ENCODE measurements at places on chromosomes 6 and 20.
A peak's percentile ranks its signal among the peaks of the same experiment; 100 is the strongest.

- no peak for DNase-seq
Measured at GRCh38 chr20:25355011-25355595, 35.5 kb downstream of the ABHD12 start.

DNA sequence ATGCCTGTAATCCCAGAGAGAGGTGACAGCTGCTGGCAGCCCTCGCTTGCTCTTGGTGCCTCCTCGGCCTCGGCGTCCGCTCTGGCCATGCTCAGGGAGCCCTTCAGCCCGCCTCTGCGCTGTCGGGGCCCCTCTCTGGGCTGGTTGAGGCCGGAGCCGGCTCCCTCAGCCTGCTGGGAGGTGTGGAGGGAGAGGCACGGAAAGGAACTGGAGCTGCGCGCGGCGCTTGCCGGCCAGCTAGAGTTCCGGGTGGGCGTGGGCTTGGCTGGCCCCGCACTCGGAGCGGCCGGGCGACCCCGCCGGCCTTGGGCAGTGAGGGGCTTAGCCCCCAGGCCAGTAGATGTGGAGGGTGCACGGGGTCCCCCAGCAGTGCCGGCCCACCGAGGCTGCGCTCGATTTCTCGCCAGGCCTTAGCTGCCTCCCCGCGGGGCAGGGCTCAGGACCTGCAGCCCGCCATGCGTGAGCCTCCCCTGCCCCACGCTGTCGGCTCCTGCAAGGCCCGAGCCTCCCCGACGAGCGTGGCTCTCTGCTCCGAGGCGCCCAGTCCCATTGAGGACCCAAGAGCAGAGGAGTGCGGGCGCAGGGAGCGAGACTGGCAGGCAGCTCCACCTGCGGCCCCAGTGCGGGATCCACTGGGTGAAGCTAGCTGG, 34.6 kb downstream of the C6orf52 start:
- DNase-seq, result no peak

DNA sequence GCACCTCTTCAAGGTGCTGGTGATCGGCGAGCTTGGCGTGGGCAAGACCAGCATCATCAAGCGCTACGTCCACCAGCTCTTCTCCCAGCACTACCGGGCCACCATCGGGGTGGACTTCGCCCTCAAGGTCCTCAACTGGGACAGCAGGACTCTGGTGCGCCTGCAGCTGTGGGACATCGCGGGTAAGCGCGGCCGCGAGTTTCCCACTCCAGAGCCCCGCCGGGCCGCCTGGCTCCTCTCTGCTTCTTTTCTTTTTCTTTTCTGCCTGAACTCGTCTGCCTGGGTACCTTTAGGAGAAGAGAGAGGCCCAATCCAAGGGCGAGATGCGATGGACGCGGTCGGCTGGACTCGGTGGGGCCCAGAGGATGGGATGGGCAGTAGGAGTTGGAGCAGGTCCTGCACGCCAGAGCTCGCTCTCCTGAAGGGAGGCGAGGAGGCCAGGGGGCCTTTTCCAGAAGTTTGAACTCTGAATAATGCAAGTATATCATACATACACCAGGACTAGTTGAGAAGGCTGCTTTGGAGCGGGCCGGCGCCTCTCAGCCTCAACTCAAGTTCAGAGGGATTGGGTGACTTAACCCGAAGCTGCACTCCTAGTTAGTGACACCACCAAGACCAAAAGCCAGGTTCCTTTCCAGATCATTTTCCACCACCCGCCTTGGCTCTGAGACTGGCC, 445 bp downstream of the RAB32 start:
- no peak for DNase-seq

- DNase-seq, result no peak
Measured at GRCh38 chr20:36344517-36345132, 38.5 kb downstream of the DLGAP4 start.

DNA sequence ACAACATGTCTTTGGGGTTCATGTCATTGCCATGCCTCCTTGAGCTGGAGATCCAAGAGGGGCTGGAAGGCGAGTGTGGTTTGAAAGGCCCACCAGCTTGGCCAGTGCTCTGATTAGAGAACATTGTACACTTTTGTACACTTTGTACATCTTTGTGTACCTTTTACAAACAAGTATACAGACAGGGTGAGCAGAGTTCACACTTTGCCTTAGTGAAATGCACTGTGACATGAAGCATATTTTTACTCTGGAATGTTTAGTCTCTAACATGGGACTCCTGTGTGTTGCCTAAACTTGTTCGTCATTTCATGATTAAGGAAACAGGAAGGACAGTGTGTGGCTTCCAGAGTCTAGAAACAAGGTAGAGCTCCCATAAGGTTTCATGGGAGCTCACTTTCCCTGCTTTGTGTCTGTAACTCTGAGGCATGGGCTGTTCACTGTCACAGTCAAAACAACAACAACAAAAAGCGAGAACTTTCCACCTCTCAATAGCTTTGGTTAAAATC, 225.8 kb upstream of the SOX4 start:
- no peak for DNase-seq

DNA sequence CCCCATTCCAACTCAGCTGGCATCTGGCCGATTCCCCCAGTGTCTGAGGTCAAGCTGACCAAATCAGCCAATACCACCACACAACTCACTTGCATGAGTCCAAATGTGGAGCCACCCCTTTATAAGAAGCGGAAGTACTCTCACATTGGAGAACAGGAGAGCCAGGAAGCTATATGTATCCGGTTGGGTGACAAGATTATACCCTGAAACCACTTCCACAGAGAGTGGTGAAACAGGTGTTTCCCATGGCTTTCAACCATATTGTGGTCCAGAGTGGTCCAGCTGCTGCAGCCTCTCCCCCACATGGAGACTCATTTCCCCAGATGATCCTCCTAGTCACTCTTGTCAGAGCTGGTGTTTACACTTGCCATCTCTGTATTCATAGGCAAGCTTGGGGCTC, 24.0 kb upstream of the SERINC1 start:
- no peak for DNase-seq

- DNase-seq, result no peak
Measured at GRCh38 chr6:53845280-53846195, 50.7 kb downstream of the LRRC1 start.

- DNase-seq, result no peak
Measured at GRCh38 chr6:3114377-3114776, 4.1 kb upstream of the BPHL start.

GRCh38 chr20:45341939-45342854, 6.0 kb downstream of the SDC4 start:
- DNase-seq, result no peak

DNA sequence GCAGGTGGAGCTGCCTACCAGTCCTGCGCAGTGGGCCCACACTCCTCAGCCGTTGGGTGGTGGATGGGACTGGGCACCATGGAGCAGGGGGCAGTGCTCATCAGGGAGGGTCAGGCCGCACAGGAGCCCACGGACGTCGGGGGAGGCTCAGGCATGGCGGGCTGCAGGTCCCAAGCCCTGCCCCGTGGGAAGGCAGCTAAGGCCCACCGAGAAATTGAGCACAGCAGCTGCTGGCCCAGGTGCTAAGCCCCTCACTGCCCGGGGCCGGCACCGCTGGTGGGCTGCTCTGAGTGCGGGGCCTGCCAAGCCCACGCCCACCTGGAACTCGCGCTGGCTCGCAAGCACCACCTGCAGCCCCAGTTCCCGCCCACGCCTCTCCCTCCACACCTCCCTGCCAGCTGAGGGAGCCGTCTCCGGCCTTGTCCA, 30.2 kb upstream of the ID4 start:
- no peak for DNase-seq

DNA sequence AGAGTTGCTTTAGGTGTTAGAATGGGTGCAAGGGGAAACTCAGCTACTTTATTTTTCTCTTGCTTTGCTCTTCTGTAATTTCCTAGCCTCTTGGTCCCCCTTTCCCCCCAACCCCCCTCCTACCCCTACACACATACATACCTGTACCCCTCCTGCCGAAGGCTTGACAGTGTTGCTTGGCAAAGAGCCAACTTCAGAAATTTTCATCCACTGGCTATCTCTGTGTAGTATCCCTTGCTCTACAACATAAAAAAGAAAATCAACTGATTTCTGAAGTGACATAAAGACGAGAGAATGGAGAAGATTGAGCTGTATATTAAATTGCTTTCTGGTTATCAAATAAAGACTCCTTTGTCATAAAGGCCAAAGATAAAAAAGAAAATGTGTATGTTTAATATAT, 498.1 kb upstream of the SOX4 start:
- DNase-seq, result no peak

DNA sequence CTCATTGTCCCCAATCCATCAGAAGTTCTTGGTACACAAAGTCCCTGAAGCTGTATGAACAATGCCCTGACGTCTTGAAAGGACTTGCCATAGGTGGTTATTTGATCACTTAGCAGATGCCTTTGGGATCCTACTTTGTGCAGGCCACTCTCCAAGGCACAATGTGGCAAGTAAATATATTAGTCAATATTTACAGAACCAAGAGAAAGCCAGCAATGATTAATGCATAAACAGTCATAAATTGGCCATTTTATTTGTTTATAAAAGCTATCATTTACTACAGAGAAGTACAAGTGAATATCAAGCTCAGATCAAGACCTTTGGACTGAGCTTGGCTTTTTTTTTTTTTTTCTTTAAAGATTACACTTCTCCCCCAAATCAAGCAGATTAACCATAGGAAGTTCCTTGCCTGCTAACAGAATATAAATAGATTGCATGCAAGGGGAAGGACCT, 161.8 kb downstream of the MTHFD1L start:
- DNase-seq, result no peak

- DNase-seq, result no peak
Measured at GRCh38 chr6:139743664-139744437, 369.4 kb upstream of the CITED2 start.

DNA sequence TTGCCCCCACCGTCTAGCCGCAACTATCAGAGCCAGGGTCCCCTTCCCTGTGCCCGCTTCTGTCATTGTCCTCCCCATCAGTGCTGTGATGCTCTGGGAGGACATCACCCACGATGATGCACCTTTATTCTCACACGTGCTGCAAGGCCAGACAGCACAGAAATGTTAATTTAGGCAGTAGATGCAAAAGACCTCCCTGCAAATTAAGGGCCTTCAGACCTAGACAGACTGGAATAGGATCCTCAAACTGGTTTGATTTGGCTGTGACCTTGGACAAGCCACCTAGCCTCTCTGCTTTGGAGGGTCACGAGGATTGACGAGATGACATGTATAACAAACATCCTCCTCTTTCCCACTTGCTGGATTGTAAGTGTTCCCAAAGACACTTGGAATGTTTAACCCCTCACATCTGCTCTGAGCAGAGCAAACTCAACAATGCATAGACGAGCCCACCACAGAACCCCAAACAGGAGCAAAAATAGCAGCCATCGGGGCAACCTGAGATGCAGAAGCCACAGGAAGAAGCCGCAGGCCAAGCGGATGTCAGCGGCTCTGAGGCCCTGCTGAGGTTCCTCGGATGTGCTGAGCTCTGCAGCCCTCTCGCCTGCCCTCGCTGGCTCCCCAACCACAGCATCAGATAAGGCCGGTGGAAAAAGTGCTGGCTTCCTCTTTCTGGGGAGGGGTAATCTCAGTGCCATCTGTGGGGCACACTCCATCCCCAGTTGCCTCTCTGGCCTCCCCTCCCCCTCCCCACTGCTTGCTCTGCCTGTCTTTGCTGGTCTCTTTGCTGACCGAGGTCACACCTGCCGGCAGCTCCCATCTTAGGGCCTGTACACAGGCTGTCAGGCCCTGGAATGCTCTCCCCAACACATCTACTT, 35.3 kb downstream of the TOX2 start:
- DNase-seq, result peak; percentile 65

DNA sequence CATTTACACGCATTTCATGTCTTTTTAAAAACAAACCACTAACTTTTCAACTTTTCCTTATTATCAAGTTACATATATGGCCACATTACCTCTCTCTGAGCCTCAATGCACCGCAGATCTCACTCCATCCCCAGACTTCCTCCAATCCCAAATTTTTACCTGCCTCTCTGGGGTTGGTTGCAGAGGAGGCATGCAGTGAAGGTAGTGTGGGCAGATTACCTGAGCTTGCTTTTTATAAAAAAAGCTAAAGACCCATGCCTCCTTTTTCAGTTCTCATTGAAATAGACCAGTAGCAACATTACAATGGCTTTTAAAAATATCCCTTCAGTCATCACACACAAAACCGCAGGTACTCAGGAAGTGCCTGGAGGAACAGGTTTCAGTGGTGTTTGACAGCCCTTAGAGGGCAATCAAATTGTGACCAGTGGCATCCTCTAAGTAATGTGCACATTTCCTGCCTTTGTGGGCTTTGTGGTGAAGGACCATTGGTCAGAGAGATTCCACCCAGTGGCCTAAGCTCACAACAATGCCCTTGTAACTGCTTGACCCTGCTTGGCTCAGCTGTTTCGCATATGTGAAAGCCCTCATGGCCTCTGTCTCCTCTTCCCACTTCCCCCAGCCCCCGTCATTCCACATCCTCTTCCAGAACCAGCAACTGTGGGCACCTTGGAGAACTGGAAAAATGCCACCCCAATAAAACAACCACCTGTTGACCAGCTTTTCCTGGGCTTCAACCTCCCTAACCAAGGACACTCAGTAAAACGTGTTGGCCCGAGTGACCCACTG, 30.2 kb upstream of the IL17A start:
- no peak for DNase-seq

DNA sequence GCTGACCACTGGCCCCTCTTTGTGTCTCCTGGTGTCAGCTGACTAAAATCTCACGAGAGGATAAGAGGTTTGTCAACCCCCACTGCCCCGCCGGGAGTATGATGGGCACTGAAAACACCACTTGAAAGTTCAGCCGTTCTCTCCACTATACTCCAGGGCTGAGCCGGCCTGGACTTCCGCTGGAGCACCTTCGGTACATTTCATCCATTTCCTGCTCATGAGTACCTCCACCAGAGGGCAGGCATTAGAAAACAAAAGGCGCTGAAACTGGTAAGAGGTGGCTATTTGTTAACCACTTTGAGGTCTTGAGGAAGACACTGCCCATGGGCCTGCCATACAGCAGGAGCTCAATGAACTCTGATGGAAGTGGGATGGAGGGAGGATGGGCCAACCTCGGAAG, 17.9 kb upstream of the ANKRD60 start:
- DNase-seq, result no peak

- peak; percentile 19 for DNase-seq
Measured at GRCh38 chr6:11975353-11975977, 36.6 kb upstream of the HIVEP1 start.

DNA sequence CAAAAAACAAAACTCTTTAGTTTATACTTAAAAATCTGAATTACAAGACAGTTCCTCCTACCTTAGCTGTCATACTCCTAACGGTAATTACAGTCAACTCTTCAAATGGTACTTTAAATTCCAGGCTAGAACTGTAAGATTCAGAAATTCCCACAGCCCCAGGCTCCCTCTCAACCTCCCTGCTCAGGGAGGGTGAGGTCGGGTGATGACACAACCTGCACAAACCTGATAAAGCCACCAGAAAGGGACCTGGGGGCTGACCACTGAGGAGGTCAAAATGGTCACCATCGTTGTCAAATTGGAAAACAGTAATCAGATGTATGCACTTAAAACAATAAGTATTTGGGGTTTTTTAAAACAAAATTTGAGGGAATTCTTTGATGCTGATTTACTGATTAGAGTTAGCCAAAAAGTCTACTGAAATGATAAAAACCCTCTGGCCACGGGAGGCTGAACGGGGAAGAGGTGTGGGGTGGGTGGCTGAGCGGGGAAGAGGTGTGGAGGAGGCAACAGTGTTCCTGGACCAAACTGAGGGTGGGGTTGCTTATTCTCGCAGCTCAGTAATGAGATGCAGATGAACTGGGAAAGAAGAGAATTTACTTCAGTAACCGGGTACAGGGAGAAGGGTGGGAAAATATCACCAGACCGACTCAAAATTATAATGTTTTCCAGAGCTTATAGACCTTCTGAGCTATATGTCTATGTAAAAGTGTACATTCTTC, 52.4 kb downstream of the SLC22A1 start:
- no peak for DNase-seq

GRCh38 chr6:25127076-25127837, 151.9 kb upstream of the CARMIL1 start:
- no peak for DNase-seq

- no peak for DNase-seq
Measured at GRCh38 chr6:24451581-24452388, 37.6 kb downstream of the GPLD1 start.
